Astrocyte (in vitro differentiated cells and primary cell): ENCODE measurements at places on chromosomes 4 and X.

- DNase-seq, result no peak
Measured at GRCh38 chr4:14539246-14539645, 463.0 kb upstream of the CPEB2 start.

- no peak for DNase-seq
Measured at GRCh38 chrX:78375894-78376293, 48.5 kb upstream of the CYSLTR1 start.

DNA sequence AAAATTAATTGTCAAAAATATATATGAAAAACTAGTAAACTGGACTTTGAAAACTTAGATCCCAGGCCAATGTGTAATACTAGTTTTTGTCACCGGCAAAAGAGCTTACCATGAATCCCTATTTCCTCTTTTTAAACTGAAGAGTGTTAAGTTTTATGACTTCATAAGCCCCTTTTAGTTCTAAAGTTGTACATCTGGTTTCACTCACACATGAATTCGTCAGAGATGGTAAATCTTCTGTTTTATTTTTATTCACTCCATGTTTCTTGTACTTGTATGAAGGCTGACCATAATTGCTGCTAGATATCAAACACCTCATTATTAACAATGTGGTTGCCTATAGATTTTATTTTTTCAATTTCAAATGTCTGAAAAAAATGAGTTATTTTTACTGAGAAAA is 827.9 kb downstream of the PCDH7 start:
- DNase-seq, result no peak

- DNase-seq, result no peak
Measured at GRCh38 chr4:186027405-186027804, 41.6 kb upstream of the TLR3 start.

GRCh38 chr4:78468272-78468671 is 83.3 kb upstream of the ANXA3 start:
- no peak for DNase-seq

DNA sequence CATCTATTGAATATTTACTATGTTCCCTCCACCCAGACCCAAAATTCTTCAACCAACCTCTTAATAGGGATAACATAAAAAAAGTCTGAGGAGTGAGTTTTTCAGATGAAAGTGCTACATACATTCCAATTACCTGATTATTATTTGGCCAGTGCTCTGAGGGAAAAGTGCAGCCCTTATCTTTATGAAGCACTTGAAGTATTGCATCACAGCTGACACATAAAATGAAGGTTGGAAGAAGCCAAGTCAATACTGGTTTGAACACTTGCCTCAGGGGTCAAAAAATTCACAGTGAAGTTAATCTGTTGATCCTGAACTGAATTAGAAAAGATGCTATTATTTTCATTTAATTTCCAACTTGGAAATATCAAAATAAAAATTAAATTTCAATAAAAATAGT is 498.9 kb downstream of the INPP4B start:
- DNase-seq, result peak; percentile 81

GRCh38 chrX:126064901-126065541 is 101.1 kb downstream of the DCAF12L2 start:
- DNase-seq, result no peak

- DNase-seq, result no peak
Measured at GRCh38 chrX:127030016-127030748, 210.7 kb downstream of the PRR32 start.

DNA sequence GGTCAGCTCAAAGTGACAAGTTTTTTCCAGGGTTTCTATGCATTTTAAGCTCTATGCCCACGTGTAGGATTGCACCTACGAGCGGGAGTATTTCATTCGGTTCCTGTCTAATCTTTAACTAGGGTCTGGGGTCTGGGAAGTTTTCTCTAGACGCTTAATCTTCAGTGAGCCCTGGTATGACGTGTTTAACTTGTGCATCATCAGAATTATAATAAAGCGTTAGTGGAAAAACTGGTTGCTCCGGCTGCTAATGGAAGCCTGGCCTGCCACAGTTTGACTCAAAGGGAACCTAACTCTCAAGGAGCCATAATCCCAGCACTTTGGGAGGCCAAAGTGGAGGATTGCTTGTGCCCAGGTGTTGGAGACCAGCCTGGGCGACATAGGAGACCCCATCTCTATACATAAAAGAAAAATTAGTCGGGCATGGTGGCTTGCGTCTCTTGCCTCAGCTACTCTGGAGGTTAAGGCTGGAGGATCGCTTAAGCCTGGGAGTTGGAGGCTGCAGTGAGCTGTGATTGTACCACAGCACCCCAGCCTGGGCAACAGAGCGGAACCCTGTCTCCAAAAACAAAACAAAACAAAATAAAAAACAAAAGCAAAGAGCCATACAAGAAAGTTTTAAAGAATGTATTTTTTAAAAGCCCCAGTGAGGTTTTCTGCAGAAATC is 30.2 kb downstream of the ARSD start:
- no peak for DNase-seq

- peak; percentile 74 for DNase-seq
Measured at GRCh38 chrX:41384051-41384705, 50.2 kb downstream of the DDX3X start.

GRCh38 chr4:89108091-89108490 is 3.2 kb upstream of the TIGD2 start:
- DNase-seq, result no peak

GRCh38 chr4:41012293-41012692 is 202.0 kb downstream of the APBB2 start:
- DNase-seq, result peak; percentile 44
